ENCODE measurements at places on chromosomes 5 and 9. TPM values are rescaled to one million over a fixed set of nuclear protein-coding genes. Genes with fewer than 3 reads are reported as not detected.

Gene NUDT12
- total RNA-seq: 8.5 TPM

Gene ENHO
- 0.26 TPM for total RNA-seq

Gene PROB1
- total RNA-seq: 0.26 TPM

Gene LEAP2
- total RNA-seq: 0.34 TPM

Measured in bronchial smooth muscle cell (primary cell).